ENCODE measurements at places on chromosomes 2 and 18.

- DNase-seq: no peak
These were observed 679 bp downstream of the PTMA start for GRCh38 chr2:231708773-231709635.

DNA sequence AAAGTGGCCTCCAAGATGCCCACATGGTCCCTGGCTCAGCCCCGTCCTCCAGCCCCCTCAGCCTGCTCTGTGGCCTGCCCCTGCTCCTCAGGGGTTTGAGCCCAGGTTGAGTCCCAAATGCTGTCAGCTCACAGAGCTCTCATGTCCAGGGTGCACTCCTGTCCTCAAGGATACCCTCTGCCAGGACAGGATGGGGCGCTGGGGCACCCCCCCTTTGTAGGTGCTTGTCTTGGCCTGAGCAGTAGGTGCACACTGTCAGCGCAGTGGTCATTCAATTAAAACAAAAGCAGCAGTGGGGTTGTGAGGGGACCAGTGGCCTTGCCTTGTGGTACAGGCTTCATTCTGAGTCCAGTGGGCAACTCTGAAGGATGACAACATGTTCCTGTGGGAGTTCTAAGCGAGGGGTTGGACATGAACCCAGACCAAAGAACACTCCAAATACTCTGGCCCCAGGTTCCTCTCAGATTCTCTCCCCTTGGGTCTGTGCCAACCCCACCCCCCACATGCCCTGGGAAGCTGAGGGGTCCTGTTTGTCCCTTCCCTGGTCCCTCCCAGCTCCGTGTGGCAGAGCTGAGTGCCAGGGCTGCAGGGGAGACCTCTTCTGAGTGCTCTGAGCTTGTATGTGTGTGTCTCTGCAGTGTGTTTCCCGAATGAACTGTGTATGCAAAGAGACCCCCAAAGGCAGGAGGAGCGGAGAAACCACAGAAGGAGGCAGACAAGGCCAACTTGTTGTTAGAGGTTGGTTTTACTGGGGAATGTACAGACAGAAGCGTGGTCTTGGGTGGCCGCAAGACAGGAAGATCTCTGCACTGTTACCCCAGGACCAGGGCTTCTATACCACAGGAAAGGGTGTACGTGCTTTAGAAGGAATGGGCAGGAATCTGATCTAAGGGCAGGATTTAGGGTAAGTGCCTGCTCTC lies 155.6 kb upstream of the HS6ST1 start:
- no peak for DNase-seq

DNA sequence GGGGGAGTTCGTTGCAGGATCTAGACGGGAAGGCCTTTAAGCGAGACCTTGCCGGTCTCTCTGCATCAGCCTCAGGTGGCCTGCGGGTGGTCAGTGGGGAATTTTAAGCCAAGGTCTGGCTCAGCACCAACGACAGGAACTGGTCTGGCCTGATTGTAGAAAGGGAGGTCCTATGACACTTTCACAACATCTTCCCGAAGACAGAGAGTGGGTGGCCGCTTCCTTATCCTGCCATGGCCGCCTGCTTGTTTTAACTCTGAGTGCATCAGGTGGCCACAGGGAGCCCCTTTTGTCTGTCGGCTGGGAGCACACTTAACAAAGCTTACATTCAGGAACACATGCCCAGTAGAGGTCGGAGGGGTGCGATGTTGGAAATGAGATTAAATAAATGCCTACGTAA lies 363.7 kb upstream of the MYT1L start:
- no peak for DNase-seq

DNA sequence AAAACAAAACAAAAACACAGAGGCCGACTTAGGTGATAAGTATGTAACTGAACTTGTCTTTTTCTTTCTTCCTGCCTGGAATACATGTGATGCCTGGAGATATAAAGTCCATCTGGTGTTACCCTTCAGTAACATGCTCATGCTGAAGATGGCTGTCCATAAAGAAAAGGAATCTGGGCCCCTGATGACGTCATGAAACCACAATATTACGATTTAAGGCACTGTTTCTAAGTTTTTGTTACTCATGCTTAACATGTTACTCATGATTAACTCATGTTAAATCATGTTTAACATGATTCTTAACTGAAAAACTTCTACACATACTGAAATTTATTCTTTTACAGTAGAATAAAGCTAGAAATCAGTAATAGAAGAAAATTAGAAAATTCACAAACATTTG lies 49.0 kb downstream of the STRADB start:
- no peak for DNase-seq

DNA sequence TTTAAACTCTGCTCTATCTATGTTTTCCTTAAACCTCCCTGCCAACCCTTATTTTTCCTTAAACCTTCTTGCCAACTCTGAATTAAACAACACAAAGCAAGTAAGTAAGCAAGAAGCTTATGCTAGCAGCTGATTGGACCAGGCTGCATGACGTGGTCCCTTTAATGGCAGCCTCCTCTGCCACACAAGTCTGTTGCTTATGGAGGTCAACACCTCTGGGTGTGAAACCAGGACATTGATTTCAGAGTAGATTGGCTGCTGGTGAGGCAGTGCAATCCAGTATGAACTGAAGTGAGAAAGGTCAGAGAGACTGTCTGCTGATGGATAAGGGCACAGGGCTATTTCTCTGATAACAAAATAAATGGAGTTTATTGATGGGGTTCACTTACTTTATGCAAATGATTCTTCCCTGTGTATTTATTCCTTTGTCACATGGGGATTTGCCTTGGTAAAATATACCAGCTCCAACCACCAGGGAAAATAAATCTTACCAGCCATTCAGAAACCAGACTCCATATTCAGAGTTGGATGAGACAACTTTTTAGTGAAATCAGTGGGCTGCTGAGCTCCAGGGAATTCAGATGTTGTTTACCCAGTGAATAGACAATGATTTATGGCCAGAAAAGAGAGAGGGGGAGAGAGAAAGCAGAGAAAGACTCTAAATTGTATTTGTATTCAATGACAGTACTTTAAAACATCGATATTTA lies 112.2 kb upstream of the NCKAP5 start:
- DNase-seq: no peak
